ENCODE measurements at places on chromosomes 16 and 17.

DNA sequence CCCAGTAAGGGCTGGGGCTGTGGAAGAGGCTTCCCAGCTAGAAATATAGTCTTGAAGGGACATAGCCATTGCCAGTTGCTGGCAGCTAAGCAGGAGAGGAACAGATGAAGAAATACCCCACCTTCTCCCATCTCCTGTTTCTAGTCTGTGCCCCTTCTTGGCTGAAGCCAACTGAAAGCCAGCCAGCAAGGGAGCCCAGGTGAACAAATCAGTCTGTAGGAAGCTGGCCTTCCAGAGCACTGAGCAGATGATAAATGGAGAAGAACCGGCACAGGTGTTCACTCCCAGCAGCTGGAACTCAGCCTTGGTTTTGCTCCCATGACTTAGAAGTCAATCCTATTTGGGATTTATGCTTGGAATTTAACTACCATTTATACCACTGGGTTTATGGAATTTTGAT, 69.2 kb upstream of the DHX40 start:
- no peak for DNase-seq

- DNase-seq = no peak
Measured at GRCh38 chr17:71727292-71727691, 393.5 kb upstream of the SOX9 start.

DNA sequence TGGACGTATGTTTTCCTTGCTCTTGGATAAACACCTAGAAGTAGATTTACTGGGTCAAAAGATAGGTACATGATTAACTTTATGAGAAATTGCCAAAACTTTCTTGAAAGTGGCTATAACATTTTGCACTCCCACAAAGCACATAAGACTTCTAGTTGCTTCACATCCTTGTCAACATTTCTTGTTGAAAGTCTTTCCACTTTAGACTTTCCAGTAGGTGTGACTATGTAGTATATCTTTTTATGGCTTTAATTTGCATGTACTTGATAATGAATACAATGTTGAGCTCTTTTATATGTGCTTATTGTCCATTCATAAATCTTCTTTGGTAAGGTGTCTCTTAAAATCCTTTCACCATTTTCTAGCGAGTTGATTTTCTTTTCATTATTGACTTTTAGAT, 241.2 kb upstream of the RPL38 start:
- no peak for DNase-seq

GRCh38 chr16:50841081-50841886, 99.4 kb downstream of the CYLD start:
- DNase-seq = no peak

All from non-pigmented ciliary epithelial cell (primary cell).